ENCODE measurements at places on chromosomes 1 and 21.

DNA sequence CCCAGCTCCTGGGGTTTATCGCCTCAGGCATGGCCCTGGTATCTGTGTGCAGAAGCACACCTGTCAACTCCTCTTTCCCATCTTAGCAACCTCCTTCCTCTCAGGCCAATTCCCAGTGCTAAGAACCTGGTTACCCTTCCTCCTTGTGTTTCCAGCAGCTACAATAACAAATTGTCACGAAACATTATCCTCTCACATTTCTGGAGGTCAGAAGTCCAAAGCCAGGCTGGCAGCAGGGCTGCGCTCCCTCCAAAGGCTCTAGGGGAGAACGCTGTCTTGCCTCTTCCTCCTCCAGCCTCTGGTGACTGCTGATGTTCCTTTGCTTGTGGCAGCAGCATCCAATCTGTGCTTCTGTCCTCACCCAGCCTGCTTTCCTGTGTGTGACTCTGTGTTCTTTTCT lies 10.7 kb upstream of the MRPS14 start:
- H3K27ac ChIP-seq = no peak overlapping the region
- DNase-seq = no peak
- H3K4me3 ChIP-seq = no peak overlapping the region

GRCh38 chr1:109790735-109791494 lies 27.2 kb upstream of the EPS8L3 start:
- DNase-seq = peak; percentile 59
- peak overlapping the region; percentile 44 for H3K27ac ChIP-seq
- H3K27me3 ChIP-seq = no peaks in the 10 kb centered on the region
- H3K4me3 ChIP-seq = peak overlapping the region; percentile 16

DNA sequence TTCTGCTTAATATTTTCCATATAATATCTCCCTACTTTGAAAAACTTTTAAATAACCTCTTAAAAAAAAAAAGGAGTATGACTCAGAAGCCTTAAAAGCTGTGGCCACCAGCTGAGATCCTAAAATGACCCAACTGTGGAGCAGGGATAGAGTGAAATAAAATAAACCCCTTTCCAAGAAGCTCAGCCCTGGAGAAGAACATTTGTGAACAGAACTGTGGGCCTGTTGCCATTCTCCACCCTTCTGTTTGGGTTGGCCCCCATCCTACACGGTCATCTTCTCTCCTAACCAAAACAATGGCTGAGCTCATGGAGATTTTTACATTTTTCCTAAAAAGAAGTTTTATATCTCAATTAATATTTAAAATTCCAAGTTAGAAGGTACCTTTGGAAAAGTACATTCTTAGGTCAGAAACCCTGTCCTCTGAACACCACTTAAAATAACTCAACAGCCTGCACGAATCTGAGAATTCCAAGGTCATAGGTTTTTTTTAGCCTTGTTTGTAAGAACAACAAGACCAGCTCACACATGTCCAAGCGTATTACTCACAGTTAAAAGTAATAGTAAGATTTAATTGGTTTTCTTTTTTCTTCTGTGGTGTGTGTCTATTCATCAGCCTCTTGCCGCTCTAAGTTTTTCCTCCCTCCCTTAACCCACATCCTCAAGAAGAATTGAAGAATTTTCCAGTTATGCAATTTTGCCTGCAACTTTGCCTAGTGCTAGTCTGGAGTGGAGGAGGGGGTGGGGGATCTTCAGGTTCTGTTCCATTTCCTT lies 107.7 kb upstream of the ERRFI1 start:
- H3K36me3 ChIP-seq = no peaks in the 10 kb centered on the region
- H3K27me3 ChIP-seq = no peaks in the 10 kb centered on the region
- no peak for DNase-seq
- H3K4me3 ChIP-seq = no peak overlapping the region
- no peaks in the 10 kb centered on the region for H3K4me1 ChIP-seq
- no peak overlapping the region for H3K27ac ChIP-seq

DNA sequence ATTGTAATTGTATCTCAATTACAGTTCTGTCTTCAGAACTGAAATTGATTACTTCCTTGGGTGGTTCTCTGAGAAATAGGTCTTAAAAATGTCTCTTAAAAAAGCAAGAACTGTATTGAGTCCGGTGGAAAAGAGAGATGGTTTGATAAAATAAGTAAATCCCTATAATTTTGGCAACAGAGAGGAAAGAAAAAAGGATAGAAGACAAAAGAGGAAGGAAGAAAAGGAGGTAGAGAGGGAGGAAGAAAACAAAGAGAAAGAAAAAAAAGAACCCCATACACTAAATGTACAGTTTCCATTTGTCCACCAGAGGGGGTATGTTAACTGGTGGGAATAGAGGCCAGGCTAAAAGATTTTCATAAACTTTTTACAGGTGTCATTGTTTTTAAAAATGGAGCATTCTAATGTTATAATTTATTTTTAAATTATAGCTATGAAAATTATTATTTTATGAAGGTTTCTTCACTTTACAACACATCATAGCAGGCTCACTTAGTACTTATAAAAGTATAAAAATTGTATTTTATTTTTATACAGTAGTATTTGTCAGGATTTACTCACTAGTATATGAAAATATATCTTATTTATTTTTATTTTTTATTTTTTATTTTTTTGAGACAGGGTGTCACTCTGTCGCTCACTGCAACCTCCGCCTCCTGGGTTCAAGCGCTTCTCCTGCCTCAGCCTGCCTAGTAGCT lies 2.1 kb upstream of the UBE2T start:
- no peaks in the 10 kb centered on the region for H3K36me3 ChIP-seq
- H3K27me3 ChIP-seq = no peaks in the 10 kb centered on the region

DNA sequence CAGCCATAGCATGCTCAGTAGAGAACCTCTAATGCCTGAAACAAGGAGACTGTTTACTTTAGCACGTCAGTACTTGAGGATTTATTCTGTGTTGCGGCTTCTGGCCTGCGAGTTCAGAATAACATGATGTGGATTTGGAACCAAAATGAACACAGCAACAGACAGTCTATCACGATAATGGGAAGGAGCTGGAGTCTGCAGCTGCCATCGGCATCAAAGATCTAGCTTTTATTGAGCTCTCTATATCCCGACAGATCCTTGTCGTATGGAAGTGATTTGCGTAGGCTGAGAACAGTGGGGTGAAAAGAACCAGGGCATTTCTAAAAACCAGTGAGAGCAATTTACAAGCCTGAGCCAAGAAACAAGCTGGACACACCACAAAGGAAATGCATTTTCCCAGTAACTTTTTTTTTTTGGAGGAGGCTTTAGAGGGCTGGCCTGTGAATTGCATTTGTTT lies 294.2 kb downstream of the KIF26B start:
- H3K27me3 ChIP-seq = no peaks in the 10 kb centered on the region
- DNase-seq = no peak
- H3K4me3 ChIP-seq = no peak overlapping the region
- H3K27ac ChIP-seq = no peak overlapping the region
- H3K4me1 ChIP-seq = no peaks in the 10 kb centered on the region
- H3K36me3 ChIP-seq = no peaks in the 10 kb centered on the region

DNA sequence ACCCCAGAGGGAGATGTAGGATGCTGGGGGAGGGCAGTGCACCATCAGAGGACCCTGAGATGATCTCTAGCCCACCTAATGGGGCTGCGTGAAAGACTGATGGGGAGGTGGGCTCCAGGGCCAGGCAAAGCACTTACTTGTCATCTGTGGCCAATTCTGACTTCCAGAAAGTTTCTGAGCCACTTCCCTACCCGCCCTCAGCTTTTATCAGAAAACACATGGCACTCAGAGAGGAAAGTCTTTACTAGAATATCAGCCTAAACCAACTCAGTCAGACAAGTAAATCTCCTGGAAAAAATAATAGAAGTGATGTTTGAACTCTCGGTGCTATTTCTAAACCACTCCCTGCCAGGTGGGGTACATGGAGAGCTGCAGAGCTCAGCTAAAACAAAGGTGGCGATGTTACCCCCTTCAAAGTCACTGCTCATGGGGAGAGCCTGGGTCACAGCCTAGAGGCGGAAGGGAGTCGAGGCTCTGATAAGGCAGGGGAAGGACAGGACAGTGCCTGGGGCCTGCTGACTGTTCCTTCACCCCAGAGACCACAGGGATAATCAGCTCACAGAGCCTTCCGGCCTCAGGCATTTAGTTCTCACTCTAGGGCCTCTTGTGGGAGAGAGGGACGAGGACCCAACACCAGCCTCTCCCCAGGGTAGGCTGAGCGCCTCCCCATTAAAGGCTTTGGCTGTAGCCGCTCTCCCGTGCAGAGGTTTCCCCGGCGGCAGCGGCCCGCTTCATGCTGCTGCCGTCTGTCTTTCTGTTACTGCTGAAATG lies 14.2 kb downstream of the SMIM12 start:
- H3K4me1 ChIP-seq = peaks cover 15% of the 10 kb centered on the region
- no peak for DNase-seq
- no peaks in the 10 kb centered on the region for H3K27me3 ChIP-seq
- H3K27ac ChIP-seq = no peak overlapping the region
- H3K36me3 ChIP-seq = no peaks in the 10 kb centered on the region
